ENCODE measurements at places on chromosomes 7 and 10.

DNA sequence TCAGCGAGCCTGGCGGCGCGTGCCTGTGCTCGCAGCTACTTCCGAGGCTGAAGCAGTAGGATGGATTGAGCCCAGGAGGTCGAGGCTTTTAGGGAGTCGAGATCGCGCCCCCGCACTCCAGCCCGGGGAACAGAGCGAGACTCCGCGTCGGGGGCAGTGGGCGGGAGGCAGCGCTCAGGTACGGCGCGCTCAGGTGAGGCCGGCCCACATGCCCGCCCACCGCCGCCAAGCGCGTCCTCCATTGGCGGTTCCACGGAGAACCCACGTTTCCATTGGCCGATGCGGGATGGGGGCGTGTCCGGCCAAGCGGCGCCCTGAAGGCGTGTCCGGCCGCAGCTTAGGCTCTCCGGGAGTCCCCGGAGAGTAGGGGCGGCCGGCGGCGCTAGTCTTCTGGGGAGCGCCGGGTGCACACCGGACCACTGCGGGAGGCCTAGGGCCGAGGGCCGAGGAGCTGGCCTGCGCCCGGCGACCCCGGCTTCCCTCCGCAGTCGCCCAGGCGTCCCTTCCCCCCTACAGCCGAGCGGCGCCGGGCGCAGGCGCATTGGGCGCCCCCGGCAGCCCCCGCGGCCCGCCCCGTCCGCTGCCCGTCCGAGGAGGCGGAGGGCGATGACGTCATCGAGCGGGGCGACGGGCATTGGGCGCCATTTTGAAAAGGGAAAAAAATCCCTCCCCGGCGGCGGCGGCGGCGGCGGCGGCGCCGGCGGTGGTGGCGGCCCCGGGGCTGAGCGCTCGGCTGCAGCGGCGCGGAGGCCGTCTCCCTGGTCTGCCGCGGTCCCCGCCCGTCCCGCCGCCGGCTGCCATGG, at the start of gene PPP2R2D:
Gene PPP2R2D (plus strand): TSS at position 659 of the 803 bp plus-strand sequence. CDS start 141 bp downstream, at position 800.
- peak; percentile 77 for DNase-seq

DNA sequence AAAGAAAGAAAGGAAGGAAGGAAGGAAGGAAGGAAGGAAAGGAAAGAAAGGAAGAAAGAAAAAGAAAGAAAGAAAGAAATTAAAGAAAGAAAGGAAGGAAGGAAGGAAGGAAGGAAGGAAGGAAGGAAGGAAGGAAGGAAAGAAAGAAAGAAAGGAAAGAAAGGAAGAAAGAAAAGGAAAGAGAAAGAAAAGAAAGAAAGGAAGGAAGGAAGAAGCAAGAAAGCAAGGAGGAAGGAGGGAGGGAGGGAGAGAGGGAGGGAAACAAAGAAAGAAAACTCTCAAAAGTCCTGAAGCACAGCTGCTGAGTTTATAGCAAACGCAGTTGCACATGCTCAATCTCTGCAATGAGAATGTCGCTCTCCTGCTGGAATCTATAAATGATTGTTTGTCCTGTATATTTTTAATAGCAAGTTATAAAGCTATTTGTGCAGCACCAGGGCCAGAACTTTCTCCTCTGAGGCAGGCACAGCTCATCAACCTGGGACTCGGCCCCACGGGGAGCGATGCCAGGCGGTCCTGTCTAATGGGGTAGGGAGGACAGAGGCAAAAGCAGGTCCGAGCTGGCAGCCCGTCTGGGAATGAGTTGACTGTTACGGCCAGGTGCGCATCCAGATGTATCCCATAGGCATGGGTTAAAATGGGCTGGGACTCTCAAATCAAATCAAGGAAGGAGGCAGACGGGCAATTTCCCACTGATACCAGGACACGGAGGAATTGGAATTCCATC, 118.0 kb upstream of the PFKP start:
- DNase-seq = no peak

DNA sequence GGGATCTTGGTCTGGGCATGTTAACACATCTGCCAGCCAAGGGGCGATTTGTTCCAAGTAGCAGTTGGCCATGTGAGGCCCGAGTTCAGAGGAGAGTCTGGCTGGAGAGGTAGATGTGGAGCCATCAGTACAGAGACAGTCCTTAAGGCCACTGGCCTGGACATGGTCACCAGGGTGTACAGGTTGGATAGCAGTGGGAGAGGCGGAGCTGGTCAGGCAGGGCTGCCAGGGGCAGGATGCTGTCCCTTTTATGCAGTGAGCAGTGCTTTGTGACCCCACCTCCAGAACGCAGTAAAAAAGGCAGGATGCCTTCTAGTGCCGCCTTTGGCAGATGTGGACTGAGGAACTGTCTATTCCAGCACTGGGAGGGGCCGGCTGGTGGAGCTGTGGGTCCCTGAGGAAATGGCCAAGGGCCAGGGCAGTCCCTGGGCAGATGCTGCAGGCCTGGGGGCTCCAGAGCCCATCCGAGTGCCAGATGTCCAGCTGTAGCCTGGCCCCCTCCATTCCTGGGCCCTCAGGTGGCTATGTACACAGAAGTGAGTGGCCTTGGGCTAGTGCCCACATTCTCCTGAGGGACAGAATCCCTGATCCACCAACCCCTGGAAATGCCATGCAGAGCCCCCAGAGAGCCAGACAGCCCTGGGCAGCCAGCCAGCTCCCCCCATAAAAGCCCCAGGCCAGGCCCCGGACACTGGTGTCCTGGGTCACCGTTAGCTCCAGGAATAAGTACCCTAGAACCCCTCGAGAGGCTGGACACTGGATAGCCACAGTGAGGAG, 17.2 kb upstream of the MYL7 start:
- DNase-seq = no peak

DNA sequence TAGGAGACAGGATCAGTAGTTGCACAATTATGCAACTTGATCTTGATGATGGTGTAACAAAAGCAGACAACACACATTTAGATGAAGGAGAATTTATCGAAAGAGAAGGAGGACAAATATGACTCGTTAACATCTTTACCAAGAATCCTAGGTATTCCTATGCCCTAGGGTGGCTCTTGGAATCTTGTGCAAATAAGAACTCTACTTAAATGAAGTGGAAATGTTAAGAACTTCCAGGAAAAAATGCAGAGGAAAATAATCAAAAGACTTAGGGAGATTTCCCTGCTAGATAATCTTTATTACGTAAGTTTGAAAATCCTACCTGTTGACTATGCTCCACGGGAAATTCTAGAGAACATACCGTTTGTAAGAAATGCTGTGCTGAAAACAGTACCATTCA, 485.4 kb downstream of the POM121L12 start:
- no peak for DNase-seq
